ENCODE measurements at places on chromosomes 5 and 9. TPM values are rescaled to one million over a fixed set of nuclear protein-coding genes. Genes with fewer than 3 reads are reported as not detected.
A peak's percentile ranks its signal among the peaks of the same experiment; 100 is the strongest.

- DNase-seq: no peak
Observed at GRCh38 chr5:165521816-165522610, 2016.6 kb downstream of the MAT2B start.

- no peak for DNase-seq
Observed at GRCh38 chr9:80072451-80072850, 500.7 kb downstream of the TLE4 start.

- no peak for DNase-seq
Observed at GRCh38 chr9:92384375-92384774, 20.0 kb downstream of the OGN start.

DNA sequence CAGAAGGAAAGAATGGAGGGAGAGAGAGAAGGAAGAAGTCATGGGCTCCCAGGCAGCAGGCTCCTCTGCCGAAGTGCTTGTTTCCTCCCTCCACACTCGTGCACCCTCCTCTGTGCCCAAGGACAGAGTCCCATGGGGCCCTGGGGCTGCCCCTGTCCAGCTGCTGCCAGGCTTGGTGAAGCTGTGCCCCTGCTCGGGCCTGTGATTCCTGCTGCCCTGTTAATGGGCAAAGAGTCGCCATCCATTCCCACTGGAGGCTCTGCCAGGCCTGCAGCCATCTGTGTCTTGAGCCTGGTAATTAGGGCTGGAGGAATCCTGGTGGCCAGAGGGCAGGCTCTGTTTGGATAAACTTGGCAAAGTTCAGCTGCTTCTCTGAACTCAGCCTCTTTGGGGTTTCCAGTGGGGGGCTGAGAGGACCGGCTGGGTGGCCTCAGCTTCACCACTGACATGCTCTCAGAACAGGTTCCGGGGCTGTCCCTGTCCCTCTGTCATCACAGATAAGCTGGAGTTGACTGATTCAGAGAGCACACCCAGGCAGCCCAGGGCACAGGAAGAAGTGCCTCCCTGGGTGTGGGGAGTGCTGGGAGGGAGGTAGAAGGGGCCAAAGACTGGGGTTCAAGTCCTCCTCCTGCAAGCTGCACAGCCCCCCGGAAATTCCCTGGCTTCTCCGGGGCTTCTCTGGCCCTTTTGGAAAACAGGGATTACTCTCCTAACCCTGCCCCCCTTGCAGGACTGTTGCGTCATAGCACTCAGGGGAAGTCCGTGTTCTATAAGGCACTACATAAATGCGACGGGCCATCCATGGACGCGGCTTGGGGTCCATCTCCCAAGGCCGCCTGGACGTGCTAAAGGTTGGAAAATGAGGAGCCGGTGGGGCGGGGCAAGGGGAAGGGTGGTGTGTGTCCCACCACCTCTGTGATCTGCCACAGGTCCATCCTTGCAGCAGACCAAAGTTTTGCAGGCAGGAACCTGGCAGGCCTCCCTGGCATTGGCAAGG is 154.8 kb downstream of the PAX5 start:
- no peak for DNase-seq

- DNase-seq: no peak
Observed at GRCh38 chr5:18216016-18216415, 581.8 kb downstream of the TAF11L14 start.

- no peak for DNase-seq
Observed at GRCh38 chr9:20995616-20996015, 35.8 kb downstream of the HACD4 start.

DNA sequence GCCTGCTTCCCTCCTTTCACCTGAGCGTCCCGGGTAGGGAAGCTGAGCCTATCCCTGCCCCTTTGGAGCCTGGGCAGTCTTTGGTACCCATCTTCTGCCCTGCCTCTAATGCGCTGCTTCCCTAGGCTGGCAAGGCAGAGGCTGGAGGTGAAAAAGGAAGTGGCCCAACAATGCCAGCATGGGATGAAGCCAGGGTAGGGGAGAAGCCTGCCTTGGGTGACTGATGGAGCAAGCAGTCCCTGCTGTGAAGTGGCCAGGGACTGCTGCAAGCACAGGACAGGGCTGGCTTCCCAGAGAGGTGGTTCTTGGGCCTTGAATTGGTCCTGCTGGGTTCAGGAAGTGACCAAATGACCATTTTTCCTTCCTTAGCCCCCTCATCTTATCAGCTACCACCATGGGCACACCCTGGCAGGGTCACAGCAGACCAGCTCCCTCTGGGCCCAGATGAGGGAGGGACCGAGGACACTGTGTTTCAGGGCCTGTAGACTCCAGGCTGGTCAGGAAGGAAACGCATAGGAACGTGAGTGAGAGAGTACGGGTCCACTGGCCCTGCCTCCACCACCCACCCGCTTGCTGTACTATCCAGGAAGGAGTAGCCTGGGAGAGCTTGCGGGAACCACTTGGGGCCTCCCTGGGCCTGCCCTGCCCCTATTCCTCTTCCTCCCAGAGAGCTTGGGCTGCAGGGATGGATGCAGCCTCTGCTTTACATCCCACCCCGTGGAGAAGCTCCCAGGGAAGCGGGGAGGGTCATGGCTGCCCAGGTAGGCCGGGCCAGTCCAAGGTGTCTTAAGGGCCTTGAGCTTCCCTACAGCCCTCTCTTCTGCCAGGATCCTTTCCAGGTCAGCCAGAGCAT is 102.6 kb downstream of the DAB2IP start:
- DNase-seq: no peak

DNA sequence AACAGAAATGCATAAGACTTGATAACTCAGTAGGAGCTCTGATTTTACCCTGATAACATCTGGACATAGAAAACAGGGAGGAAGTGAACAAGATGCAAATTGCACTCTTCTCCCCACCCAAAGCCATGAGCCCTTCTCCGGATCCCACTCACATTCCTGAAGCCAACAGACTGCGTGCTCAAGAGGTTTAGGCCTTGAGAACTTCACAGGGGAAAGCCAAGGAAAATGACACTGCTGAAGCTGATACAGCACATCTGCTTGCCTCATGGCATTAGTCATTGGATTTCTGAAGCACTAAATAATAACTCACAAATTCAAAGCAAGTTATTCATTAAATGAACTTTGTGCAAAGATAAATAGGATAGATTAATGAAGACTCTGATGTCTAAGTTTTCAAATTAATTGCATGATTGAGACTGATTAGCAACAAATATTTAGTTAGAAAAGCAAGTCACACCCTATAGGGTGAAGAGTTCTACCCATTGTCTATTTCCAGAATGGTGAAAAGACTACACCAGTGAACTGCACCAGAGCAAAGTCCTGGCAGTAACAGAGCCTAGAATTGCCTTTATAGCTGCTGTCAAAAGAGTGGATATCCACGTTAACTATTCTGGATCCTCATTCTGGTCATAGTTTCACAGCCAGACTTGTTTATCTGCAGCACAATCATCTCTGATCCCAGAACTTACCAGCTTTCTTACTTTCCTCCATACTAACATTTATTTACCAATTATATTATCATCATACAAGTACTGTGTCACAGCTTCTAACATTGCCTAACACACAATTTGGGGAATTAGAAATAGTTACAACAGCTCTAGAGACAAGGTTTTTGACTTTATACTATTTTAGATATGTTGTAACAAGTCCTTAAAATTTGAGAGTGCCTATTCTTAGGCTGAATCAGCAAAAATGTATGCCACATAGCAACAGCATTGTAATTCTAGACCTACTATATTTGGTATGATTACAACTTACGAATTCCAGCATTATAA is 432.1 kb upstream of the RGMB start:
- DNase-seq: no peak

DNA sequence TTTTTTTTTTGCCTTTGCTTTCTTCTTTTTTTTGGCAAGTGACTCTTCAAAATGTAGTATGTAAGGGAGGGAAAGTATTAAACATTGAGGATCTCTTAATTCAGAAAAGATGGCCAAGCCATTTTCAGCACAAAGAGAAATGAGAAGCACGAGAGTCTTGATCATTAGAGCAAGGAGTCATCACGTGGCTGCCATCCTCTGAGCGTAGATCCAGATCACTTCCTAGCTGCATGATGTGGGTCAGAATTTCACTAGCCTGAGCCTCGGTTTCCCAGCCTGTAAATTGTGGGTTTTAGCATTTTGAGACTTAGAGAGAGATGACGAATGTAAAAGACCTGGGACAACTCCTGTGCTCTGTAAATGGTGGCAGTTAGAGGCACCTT is 312.9 kb downstream of the ARHGEF28 start:
- DNase-seq: no peak

DNA sequence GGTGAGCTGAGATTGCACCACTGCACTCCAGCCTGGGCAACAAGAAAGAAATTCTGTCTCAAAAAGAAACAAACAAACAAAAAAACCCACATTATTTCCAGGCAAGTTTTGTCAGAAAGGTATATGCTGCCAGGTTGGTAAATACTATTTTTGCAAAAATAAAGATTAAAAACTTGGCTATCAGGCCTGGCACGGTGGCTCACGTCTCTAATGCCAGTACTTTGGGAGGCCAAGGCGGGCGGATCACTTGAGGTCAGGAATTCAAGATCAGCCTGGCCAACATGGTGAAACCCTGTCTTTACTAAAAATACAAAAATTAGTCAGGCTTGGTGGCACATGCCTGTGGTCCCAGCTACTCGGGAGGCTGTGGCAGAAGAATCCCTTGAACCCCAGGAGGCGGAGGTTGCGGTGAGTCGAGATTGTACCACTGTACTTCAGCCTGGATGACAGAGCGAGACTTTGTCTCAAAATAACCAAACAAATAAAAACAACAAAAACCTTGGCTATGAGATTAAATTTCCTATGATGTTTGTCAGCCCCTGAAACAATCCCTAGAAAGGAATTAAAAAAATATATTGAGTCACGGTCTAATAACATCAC is 22.7 kb downstream of the AGXT2 start:
- DNase-seq: no peak

DNA sequence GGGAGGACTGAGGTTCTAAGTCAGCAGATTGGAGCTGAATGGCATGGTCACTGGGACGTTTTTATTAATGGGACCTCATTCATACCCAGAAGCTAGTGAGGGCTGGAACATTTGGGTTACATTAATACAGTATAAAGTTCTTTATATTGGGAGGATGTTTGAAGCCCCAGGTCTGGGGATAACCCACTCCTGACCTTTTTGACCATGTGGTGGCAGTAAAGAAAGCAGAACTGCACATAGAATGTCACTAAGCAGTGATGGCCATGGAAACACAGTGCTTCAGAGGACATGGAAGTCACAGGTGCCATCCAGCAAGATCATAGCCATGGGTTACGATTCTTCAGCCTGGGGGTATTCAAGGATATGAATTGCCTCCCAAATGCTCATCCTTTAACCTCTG is 176.0 kb downstream of the ATP10B start:
- DNase-seq: no peak

DNA sequence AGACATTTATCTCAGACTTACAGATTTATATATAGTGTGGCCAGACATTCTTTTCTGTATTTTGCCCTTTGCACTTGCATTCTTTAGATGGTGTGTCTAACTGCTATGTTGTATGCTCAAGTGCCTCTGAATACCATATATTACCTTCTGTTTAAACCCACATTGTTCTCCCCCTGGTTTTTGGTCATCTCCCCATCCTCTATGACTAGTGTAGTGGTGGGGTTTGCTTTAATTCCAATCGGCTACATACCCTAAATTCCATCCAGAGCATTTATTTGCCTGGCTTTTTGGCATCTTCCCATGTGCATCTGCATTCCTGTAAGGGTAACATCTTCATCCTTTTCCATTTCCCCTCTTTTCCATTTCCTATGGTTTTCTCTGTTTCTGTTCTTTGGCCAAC is 271.0 kb upstream of the SLC30A5 start:
- DNase-seq: no peak

DNA sequence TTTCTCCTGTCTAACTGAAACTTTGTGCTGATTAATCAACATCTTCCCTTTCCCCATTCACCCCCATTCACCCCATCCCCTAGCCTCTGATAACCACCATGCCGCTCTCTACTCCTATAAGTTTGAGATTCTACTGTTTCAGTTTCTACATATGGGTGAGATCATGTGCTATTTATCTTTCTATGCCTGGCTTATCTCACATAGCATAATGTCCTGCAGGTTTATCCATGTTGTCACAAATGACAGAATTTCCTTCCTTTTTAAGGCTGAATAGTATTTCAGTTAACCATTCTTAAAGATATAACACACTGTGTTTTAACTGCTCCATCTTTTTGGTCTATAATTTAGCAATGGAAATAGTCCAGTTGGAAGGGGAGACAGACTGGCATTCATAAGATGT is 205.1 kb downstream of the SNCAIP start:
- no peak for DNase-seq

- DNase-seq: no peak
Observed at GRCh38 chr5:43702815-43703214, 99.8 kb downstream of the NNT start.

DNA sequence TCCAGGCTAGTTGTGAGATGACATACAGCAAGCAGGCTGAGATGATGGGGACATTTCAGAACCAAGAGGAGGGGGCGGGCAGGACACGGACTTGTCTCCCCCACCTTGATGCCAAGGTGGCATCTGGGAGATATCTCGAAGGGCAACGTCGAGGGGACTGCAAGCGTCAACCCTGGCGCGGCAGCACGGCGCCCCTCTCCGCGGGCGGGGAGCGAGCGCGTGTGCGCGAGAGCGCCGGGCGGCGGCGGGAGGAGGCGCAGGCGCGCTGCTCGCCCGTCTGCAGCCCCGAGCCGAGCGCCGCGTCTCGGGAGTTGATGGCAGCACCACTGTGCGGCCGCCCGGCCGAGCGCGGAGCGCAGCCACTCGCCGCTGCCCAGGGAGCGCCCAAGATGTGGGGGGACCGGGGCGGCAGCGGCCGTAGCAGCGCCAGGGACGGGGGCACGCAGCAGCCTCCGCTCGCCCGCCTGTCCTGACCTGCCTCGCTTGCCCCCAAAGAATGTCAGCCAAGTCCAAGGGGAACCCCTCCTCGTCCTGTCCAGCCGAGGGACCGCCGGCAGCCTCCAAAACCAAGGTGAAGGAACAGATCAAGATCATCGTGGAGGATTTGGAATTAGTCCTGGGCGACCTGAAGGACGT is at the start of gene PRR16:
Gene PRR16, plus strand, starts transcription at position 310 of the 636 bp plus-strand sequence.
- peak; percentile 7 for DNase-seq

- DNase-seq: no peak
Observed at GRCh38 chr9:78130853-78131252, 99.2 kb upstream of the GNAQ start.

DNA sequence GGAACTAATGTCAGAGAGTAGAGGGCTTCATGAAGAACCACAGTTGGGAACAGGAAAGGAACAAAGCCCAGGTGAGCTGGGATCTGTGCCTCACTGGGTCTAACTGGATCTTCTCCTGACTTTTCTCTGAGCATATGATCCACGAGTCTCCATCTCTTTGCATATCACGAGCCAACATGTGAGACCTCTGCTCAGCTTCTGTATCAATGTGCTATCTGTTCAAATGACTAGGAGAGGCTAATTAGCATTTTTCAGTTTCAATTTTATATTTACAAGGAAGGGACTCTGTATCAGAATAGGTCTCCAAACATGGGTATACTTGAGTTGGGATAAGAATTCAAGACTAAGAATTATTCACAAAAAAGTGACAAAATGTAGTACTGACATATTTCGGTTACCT is 73.8 kb upstream of the SGCD start:
- no peak for DNase-seq

GRCh38 chr5:126464959-126465358 is 41.8 kb downstream of the GRAMD2B start:
- no peak for DNase-seq

- DNase-seq: no peak
Observed at GRCh38 chr5:43553381-43553780, 3.5 kb downstream of the PAIP1 start.

The RNF38 gene
- total RNA-seq: 76.5 TPM

The MYO10 gene
- total RNA-seq: not detected

The SLC6A7 gene
- total RNA-seq: not detected

The BTNL9 gene
- total RNA-seq: not detected

The CARTPT gene
- total RNA-seq: not detected

The CDKN2B gene
- total RNA-seq: 0.16 TPM

The PDCD1LG2 gene
- 0.16 TPM for total RNA-seq

The HACD4 gene
- total RNA-seq: 16.5 TPM

Data from natural killer cell (primary cell).